ENCODE measurements at places on chromosomes 3 and 15. TPM values are rescaled to one million over a fixed set of nuclear protein-coding genes. Genes with fewer than 3 reads are reported as not detected.

The CORO2B gene
- total RNA-seq: 2.3 TPM

The GHSR gene
- not detected for total RNA-seq

The RARB gene
- 14.4 TPM for total RNA-seq

The TRIM42 gene
- not detected for total RNA-seq

The PIERCE2 gene
- total RNA-seq: not detected

GRCh38 chr3:155744010-155744625 lies 753 bp downstream of the PLCH1 start:
- DNase-seq: peak; percentile 74

GRCh38 chr3:122835590-122835989 lies 40.7 kb downstream of the SLC49A4 start:
- no peak for DNase-seq

- no peak for DNase-seq
These were observed 76.7 kb downstream of the ST6GAL1 start for GRCh38 chr3:187006864-187007630.

DNA sequence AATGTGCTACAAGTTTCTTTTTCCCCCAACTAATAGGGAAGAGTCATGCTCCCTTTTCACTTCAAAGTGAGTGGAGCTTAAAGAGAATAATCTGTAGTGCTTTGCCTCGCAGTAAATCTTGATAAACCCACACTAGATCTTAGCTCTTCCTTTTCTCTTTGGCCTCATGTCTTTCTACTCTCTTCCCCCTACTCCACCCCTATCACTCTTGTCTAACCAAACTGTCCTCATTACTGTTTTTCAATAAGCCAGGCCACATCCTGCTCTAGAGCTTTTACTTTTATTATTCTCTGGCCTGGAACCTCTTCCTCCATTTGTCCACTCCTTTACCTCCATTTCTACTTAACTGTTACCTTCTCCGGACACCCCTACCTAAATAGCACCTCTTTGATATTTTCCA lies 291.0 kb upstream of the SATB1 start:
- DNase-seq: no peak

DNA sequence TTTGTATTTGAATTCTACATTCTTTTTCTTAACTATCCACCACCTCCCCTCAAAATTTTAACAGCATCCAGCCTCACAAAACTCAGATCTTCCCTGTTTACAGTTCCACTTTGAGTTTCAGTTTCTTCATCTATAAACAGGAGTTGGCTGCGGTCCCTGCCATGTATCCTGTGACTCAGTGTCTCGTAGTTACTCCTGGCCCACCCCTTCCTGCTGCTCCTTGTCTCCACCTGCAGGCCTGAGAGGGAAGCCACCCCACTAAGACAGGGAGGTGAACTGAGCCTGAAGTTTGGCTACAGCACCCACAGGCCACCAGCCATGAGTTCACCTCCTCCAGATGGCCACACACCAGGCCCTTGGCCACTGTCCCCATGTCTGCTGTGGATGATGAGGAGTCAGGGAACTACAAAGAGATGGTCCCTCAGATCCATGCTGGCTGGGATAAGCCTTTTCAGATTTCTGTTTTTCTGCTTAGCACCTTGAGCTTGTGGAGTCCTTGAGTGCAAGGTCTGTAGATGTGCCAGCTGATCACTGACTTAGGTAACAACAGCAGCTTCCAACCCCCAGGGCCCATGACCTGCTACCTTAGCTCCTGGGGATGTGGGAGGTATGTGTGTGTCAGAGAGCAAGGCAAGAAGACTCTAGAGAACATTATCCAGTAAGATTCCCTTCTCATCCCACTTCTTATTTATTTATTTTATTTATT lies 37.5 kb downstream of the CD86 start:
- no peak for DNase-seq

GRCh38 chr3:42705058-42705767 lies 2.6 kb upstream of the HHATL start:
- no peak for DNase-seq

GRCh38 chr3:126226374-126226773 lies 46.0 kb upstream of the ALDH1L1 start:
- DNase-seq: no peak

DNA sequence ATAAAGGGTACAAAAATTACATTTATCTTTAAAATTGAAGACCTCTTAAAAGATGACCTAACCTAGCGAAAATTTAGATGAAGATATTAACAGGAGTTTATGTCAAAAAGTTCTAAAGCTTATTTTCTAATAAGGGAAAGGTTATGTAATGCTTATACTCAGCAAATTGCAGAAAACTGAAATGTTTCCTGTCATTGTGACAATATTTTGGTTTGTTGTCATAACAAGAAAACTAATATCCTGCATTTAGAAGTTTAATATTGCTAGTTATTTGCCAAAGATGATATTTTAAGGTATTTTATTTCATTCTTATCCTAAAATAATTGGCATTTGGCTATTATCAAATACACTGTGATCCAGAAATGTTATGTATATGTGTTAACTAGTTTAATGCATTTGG lies 294.5 kb downstream of the C3orf38 start:
- peak; percentile 2 for DNase-seq

GRCh38 chr3:130963444-130963843 lies 63.2 kb downstream of the ASTE1 start:
- DNase-seq: no peak

DNA sequence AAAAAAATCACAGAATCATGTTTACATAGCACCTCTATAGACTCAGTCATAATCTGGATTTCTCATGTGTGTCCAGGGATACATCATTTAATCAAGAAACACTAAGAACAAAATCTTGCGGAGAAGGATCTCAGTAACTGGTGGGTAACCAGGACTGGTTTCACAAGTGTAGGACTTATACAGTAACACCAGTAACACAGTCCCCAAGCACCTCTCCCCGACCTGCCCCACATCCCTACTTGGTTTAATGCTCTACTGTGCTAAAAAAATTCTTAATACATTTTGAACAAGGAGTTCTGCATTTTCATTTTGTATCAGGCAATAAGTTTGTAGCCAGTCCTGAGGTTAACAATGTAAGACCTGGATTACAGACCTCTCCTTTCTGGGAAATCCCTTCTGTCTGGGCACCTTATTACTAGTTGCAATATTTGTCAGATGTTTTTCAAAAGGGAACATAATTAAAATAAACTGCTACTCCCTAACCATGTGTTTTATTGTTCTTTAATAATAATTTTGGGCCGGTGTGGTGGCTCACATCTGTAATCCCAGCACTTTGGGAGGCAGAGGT lies 57.6 kb upstream of the BBX start:
- DNase-seq: no peak

- DNase-seq: no peak
These were observed 122.6 kb downstream of the FBN1 start for GRCh38 chr15:48522911-48523310.

- DNase-seq: no peak
These were observed 28.0 kb upstream of the DCLK3 start for GRCh38 chr3:36792342-36792741.

DNA sequence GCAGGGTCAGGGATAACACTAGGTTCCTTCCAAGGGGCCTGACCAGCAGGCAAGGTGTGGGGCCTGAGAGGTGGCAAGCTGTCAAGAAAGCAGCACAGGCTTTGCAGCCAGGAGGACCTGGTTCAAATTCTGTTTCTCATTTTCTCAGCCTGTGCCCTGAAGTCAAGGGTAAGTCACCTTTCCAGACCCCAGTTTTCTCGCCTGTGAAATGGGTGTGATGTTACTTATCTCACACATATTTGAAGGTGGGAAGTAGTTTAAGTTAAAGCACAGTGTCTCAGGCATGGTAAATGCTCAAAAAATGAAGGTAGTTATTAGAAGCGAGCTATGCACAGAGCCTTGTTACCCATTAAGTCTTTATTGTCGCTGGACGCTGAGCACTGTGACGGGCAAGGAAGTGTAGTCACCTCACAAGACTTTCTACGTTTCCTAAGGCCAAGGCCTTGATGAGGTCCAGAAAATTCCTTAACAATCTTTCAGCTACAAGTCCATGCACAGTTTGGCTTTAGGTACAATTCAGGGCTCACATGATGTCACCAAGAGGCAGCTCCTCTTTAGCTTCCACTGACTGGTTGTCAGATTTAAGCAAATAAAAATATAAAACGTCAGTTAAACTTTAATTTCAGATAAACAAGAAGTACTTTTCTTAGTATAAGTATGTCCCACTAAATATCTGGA lies 522.6 kb upstream of the PROK2 start:
- no peak for DNase-seq

- DNase-seq: no peak
These were observed 94.9 kb downstream of the LRRK1 start for GRCh38 chr15:101013769-101014675.

DNA sequence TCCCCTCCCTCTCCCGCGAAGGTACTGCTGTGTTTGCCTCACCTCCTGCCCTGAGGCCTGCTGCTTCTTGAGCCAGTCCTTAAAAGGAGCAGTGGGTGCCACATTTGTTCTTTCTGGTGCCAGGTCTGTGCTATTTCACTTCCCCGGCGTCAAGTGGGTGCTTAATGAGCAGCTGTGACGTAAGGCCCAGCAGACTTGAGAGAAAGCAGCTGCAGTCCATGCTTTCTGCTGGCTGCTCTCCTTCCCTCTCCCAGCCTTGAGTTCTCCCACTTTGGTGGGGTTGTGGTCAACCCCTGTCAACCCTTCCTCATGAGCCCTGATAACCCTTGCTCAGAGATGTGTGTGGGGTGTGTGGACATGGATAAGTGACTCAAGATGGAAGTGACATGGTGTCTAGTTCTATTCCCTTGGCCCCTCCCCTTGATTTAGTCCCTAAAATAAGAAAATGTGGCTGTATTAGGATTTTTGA lies 6.9 kb downstream of the INAFM2 start:
- DNase-seq: peak; percentile 80

DNA sequence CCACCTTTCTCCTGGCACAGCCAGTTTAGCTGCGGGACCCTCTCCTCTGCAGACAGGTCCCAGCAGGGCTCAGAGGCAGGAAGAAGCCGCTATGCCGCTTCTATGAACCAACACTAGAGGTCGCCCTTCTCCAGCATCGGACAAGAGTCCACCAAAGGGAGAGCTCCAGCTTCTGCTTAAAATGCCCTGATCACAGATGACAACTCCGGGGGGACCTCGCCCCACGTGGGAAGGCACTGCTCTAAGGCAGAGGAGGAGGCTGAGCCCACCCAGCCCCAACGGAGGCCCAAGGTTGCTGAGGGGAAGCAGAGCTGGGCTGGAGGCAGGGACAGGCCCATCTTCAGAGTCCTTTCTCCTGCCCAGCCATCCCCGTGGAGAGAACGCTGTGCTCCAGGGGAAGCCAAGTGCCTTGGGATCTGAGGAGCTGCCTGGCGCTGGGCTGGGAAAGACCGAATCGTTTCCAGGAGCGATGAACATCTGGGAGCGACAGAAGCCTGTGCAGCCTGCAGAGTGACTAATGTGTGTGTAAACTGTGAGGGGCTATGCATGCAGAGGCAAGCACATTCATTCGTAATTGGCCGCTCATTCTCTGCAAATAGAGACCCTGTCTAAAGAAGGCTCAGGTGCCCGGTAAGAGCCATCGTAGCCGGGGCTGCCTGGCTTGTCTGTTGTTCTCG lies 43.5 kb upstream of the BDH1 start:
- peak; percentile 84 for DNase-seq

GRCh38 chr15:69718916-69719315 lies 266.3 kb downstream of the RPLP1 start:
- DNase-seq: no peak

GRCh38 chr3:3798631-3799113 lies 559 bp upstream of the LRRN1 start:
- peak; percentile 83 for DNase-seq

DNA sequence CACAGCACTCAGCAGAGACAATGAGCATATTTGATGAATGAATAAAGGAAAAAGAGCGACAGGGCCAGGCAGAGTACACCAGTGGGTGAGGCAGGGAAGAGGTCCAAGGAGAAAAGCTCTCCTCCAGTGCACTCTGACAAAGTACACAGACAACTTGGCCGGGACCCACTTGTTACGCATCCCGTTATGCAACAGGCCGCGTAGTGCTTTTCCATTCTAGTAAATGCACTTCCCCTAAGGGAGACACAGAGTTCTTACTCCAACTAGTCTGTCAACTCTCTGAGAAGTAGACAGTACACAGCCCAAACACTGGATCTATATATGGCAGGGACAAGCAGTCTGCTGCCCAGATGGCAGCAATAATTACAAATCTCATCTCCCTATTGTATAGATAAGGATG lies 18.5 kb downstream of the LARP6 start:
- no peak for DNase-seq

DNA sequence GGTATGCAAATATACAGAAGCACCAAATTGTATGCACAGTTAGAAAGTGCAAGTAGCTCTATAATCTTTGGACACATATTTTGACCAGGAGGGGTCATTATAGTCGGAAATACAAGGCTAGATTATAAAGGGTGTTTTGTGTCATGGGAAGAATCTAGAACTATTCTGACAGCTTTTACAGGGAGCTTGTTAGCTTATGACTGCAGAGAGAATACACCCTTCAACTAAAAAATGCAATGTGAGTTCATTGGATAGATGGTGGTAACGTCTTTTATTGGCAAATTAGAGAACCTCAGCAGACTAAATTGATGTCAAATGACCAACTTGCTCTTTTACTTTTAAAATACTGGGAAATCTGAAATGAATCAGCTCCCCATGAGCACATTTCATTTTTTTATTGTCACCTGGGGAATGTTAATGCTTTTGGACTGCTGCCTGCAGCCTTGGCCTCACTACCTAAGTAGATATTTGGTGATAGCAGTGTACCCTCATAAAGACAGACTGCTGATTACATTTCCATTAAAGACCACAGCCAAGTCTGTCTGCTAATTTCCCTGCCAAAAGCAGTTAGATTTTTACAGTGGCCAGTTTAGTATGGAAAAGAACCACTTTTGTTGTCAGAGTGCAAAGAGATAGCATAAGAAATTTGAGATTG lies 515.9 kb upstream of the DPPA4 start:
- no peak for DNase-seq

GRCh38 chr3:13236557-13237173 lies 163.4 kb upstream of the IQSEC1 start:
- peak; percentile 52 for DNase-seq

- DNase-seq: no peak
These were observed 955.3 kb downstream of the EPHA3 start for GRCh38 chr3:90062631-90063200.

GRCh38 chr3:43790060-43790459 lies 99.3 kb downstream of the ABHD5 start:
- no peak for DNase-seq

GRCh38 chr15:49589030-49589429 lies 31.6 kb downstream of the FAM227B start:
- DNase-seq: no peak

GRCh38 chr3:175585898-175586297 lies 726.8 kb downstream of the NAALADL2 start:
- DNase-seq: no peak

DNA sequence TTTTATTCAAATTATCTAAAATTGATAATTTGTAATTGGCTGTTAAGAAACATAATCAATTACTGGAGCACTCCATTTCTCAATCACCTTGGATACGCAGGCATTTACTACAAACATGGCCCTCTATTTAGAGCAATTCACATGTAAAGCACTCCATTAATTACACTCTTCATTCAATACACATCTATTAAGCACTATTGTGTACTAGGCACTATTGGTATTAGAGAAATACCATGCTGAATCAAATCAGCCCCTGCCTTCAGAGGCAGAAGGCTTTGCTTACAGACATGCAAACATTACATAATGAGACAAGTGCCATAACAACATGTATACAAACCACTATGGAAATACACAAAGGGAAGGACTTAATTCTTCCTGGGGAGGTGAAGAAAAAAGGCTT lies 69.1 kb downstream of the PEAK1 start:
- DNase-seq: peak; percentile 6

GRCh38 chr15:40456299-40456712 lies 14.5 kb upstream of the CHST14 start:
- DNase-seq: peak; percentile 25
